ENCODE measurements at places on chromosomes 6 and 20.

- H3K36me3 ChIP-seq, result no peaks in the 10 kb centered on the region
- H3K27me3 ChIP-seq, result no peaks in the 10 kb centered on the region
- no peak for DNase-seq
- no peak overlapping the region for H3K27ac ChIP-seq
- H3K4me3 ChIP-seq, result peak overlapping the region; percentile 70
Observed at GRCh38 chr20:2509794-2510193, 1.1 kb upstream of the ZNF343 start.

DNA sequence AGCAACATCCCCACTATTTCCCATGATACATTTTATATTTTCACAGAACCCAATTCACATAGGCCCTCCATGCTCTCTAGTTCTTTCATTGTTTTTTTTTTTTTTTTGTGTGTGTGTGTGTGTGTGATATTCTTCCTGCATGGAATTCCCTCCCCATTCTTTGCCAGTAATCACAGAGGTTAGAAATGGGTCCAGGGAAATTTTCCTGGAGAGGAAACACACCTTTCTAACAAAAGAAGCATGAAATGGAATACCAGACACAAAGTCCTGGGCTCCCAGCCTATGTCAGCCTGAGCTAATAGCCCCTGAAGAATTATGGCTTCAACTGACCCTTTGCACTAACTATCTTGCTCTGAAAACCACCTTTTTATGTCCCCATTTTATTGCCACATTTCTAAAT, 194.2 kb upstream of the NT5E start:
- no peaks in the 10 kb centered on the region for H3K36me3 ChIP-seq
- no peaks in the 10 kb centered on the region for H3K27me3 ChIP-seq
- no peak overlapping the region for H3K27ac ChIP-seq
- DNase-seq, result no peak

- DNase-seq, result no peak
- H3K4me1 ChIP-seq, result no peaks in the 10 kb centered on the region
- no peaks in the 10 kb centered on the region for H3K27me3 ChIP-seq
- no peak overlapping the region for H3K4me3 ChIP-seq
- H3K36me3 ChIP-seq, result no peaks in the 10 kb centered on the region
- H3K27ac ChIP-seq, result no peak overlapping the region
Observed at GRCh38 chr6:150592377-150592995, 7.2 kb upstream of the PLEKHG1 start.

DNA sequence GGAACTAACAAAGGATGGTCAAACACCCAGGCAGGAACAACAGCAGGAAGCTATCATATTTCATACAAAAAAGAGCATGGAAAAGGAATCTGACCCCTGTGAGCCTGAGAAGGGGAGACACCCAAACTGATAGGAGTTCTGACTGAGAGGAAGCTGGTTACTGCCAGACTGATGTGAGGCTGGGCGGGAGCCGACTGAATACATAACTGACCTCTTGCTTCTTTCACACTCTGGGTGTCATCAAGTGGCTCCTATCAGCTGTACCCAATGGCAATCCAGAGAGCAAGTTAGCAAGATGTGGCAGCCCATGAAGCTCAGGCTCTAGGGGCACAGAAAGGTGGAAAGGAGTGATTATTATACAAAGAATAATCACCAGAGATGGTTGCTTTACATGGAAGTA, 795.1 kb upstream of the HS3ST5 start:
- H3K36me3 ChIP-seq, result no peaks in the 10 kb centered on the region
- no peaks in the 10 kb centered on the region for H3K4me1 ChIP-seq
- no peak overlapping the region for H3K4me3 ChIP-seq
- no peaks in the 10 kb centered on the region for H3K27me3 ChIP-seq

- H3K36me3 ChIP-seq, result no peaks in the 10 kb centered on the region
- peaks cover 18% of the 10 kb centered on the region for H3K4me1 ChIP-seq
- H3K4me3 ChIP-seq, result no peak overlapping the region
- DNase-seq, result no peak
Observed at GRCh38 chr20:51409192-51409880, 133.2 kb downstream of the NFATC2 start.

GRCh38 chr6:142763205-142763604, 181.8 kb downstream of the HIVEP2 start:
- no peak overlapping the region for H3K27ac ChIP-seq
- DNase-seq, result no peak
- H3K36me3 ChIP-seq, result peaks cover 27% of the 10 kb centered on the region
- no peaks in the 10 kb centered on the region for H3K4me1 ChIP-seq
- no peaks in the 10 kb centered on the region for H3K27me3 ChIP-seq
- no peak overlapping the region for H3K4me3 ChIP-seq

GRCh38 chr6:30981942-30982772, 1.4 kb upstream of the MUC21 start:
- no peak for DNase-seq
- H3K4me3 ChIP-seq, result no peak overlapping the region
- H3K36me3 ChIP-seq, result no peaks in the 10 kb centered on the region
- H3K4me1 ChIP-seq, result no peaks in the 10 kb centered on the region
- H3K27ac ChIP-seq, result peak overlapping the region; percentile 36

DNA sequence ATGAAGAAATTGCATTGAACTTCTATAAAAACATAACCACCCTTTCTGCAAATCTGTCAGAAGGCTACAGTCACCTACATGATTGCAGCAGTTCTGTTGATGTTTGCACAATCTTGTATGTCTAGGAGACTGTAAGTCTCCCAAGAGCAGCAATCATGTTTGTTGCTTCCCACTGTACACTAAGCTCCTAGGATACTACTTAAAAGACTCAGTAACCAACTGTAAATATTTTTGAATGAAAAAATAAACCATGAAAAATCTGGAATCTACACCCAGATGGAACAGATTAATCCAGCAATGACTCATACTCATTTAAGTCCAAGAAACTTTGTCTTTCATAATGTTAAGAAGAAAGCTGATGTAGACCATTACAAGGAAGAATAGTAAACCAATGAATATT, 168.5 kb upstream of the ATXN1 start:
- no peak for DNase-seq
- H3K4me3 ChIP-seq, result no peak overlapping the region
- H3K36me3 ChIP-seq, result no peaks in the 10 kb centered on the region
- H3K27me3 ChIP-seq, result no peaks in the 10 kb centered on the region
- H3K4me1 ChIP-seq, result peaks cover 9% of the 10 kb centered on the region

GRCh38 chr20:35768731-35769664, 2.8 kb upstream of the PHF20 start:
- no peaks in the 10 kb centered on the region for H3K27me3 ChIP-seq
- H3K36me3 ChIP-seq, result peaks cover under 1% of the 10 kb centered on the region

GRCh38 chr6:29005183-29005885, at the start of gene ZNF311:
Gene ZNF311 (minus strand): TSS chr6:29005315. CDS start chr6:29003954, 1,361 bp downstream.
- H3K36me3 ChIP-seq, result no peaks in the 10 kb centered on the region
- peak within 1 kb of the TSS; percentile 58 for H3K4me3 ChIP-seq
- H3K27me3 ChIP-seq, result no peaks in the 10 kb centered on the region
- DNase-seq, result no peak

DNA sequence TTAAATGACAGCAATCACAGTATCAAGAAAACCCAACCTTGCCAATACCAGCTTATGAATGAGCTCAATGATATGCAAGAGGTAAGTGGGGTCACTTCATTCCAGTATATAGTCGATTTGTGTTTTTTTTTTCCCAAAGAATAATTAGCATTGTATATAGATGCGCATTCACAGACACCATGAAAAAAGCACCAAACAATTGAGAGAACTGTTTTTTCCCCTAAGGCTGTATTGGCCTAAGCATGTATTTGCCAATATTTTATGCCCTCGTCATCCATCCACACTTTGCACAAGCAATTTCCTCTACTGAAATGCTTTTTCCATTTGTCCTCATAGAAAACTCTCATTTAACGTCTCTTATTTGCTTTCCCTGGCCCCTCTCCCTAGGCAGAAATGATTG, 213.7 kb downstream of the SAMD5 start:
- no peaks in the 10 kb centered on the region for H3K36me3 ChIP-seq
- H3K27me3 ChIP-seq, result no peaks in the 10 kb centered on the region
- H3K4me1 ChIP-seq, result no peaks in the 10 kb centered on the region

DNA sequence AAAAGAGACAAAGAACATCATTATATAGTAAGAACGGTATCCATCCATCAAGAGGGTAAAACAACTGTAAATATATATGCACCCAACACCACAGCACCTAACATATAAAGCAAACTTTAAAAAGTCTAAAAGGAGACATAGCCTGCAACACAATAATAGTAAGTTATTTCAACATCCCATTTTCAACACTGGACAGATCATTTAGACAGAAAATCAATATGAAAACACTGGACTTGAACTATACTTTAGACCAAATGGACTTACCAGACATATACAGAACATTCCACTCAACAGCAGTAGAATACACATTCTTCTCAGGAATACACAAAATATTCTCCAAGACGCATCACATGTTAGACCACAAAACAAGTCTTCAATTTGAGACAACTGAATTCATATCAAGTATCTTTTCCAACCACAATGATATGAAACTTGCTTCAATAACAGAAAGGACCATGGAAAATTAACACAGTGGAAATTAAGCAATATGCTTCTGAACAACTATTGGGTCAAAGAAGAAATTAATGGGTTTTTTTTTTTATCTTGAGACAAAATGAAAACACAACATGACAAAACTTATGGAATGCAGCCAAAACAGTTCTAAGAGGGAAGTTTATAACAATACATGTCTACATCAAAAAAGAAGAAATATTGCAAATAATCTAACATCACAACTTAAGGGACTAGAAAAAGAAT, 23.9 kb upstream of the ASF1A start:
- H3K4me1 ChIP-seq, result peaks cover 4% of the 10 kb centered on the region
- DNase-seq, result no peak
- H3K27me3 ChIP-seq, result no peaks in the 10 kb centered on the region

DNA sequence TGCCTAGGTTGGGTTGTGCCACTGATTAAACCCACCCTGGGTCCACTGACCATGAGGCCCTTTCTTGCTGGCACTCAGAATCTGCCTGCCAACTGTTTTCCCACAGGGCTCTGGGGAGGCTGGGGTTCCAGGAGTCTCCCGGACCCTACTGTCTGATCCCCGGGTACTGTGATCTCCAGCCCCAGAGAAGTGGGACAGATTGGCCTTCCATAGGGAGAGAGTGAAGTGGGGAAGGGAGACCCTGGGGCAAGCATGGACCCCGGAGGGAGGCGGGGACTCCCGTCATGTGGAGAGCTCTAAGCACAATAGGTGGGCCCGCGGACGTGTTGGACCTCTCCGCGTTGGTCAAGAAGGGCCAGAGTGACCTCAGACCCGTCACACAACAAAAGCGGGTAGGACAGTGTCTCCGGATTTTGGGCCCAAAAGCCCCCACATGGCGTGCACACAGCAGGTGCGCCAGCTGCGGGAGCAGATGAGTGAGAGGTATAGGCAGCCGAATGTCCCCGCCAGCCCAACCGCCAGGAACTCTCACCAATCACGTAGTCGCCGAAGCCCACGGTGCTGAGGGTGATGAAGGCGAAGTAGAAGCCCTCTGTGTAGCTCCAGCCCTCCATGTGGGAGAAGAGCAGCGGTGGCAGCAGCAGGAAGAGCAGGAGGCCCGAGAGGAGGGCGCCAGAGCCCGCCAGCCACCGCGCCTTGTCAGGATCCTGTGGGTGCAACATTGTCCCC, 10.6 kb downstream of the KCNK17 start:
- no peaks in the 10 kb centered on the region for H3K27me3 ChIP-seq
- no peak overlapping the region for H3K27ac ChIP-seq
- no peaks in the 10 kb centered on the region for H3K4me1 ChIP-seq
- no peak overlapping the region for H3K4me3 ChIP-seq
- H3K36me3 ChIP-seq, result no peaks in the 10 kb centered on the region

GRCh38 chr6:159828074-159828473, 28.0 kb downstream of the PNLDC1 start:
- H3K4me1 ChIP-seq, result peaks cover 1% of the 10 kb centered on the region
- no peak overlapping the region for H3K27ac ChIP-seq
- DNase-seq, result no peak
- no peaks in the 10 kb centered on the region for H3K36me3 ChIP-seq

DNA sequence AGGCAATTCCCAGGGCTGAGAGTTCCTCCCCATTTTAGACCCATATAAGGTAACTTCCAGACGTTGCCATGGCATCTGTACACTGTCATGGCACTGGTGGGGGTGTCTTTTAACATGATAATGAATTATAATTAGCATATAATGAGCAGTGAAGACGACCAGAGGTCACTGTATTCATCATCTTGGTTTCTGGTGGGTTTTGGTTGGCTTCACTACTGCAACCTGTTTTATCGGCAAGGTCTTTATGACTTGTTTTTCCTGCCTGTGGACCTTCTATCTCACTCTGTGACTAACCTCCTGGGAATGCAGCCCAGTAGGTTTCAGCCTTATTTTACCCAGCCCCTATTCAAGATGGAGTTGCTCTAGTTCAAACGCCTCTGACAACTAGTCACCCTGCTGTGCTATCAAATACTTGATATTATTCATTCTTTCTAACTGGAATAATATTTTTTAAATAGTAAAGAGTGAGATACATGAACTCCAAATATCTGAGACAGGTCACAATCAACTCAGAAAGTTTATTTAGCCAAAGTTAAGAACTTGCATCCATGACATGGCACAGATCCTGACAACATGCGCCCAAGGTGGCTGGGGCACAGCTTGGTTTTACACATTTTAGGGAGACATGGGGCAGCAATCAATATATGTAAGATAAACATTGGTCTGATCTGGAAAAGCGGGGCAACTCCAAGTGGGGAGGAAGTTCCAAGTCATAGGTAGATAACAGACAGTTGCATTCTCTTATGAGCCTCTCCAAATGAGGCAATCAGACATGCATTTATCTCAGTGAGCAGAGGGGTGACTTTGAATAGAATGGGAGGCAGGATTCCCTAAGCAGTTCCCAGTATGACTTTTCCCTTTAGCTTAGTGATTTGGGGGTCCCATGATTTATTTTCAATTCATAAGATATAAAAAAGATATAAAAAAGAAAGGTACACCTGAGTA, 1.2 kb upstream of the UFL1 start:
- peaks cover 34% of the 10 kb centered on the region for H3K4me1 ChIP-seq
- peaks cover 10% of the 10 kb centered on the region for H3K36me3 ChIP-seq
- H3K27me3 ChIP-seq, result no peaks in the 10 kb centered on the region
- H3K27ac ChIP-seq, result no peak overlapping the region

- no peak overlapping the region for H3K4me3 ChIP-seq
- no peaks in the 10 kb centered on the region for H3K27me3 ChIP-seq
- H3K4me1 ChIP-seq, result peaks cover 9% of the 10 kb centered on the region
Observed at GRCh38 chr6:107666981-107667601, 157.0 kb downstream of the SCML4 start.

DNA sequence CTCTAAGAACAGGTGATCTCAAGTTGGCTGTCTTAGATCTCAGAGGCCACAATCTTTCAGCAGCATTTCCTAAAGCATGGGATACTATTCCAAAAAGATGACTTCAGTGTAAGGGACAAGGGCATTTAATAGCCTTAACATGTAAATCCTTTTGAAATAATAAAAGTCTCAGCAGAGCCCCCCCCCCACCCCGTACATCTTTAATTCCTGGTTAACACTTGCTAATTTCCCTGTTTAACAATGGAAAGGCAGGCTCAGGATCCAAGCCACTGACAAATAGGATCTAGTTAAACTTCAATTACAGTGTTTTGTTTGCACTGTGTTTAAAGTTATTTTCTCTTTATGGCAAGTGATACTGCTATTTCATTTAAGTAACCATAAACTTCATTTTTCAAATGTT, 12.0 kb downstream of the TASP1 start:
- H3K4me3 ChIP-seq, result no peak overlapping the region
- H3K27ac ChIP-seq, result no peak overlapping the region
- no peaks in the 10 kb centered on the region for H3K36me3 ChIP-seq
- DNase-seq, result no peak
- peaks cover 18% of the 10 kb centered on the region for H3K4me1 ChIP-seq

- no peaks in the 10 kb centered on the region for H3K36me3 ChIP-seq
- no peak overlapping the region for H3K27ac ChIP-seq
- H3K27me3 ChIP-seq, result no peaks in the 10 kb centered on the region
- no peak for DNase-seq
Observed at GRCh38 chr6:64680446-64680845, 1026.6 kb downstream of the EYS start.

- no peak for DNase-seq
- no peak overlapping the region for H3K4me3 ChIP-seq
- no peaks in the 10 kb centered on the region for H3K36me3 ChIP-seq
- H3K27me3 ChIP-seq, result no peaks in the 10 kb centered on the region
Observed at GRCh38 chr6:44400572-44400971, 13.1 kb downstream of the CDC5L start.

Measured in vagina (tissue), 2 donors.